ENCODE measurements at places on chromosomes 16 and 17.

DNA sequence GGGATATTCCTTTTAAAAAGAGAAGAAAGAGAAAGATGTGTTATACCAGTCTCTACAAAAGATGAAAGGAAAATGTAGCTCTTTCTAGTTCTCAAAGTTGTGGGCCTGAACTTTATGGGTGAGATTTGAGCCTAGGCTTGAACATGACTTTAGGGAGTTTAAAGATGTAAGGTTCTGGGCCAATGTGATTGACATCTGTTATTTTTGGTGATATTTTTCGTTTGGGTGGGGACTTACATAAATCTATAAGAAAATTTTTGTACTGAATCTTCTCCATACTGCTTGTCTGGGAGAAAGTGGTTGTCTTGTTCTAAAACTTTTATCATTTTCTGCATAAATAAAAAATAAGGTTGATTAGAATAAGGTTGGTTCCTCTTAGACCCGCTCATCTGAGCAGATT lies 4.8 kb downstream of the PRKCA start:
- no peak for DNase-seq

GRCh38 chr17:55872374-55872773 lies 121.5 kb downstream of the PCTP start:
- no peak for DNase-seq

DNA sequence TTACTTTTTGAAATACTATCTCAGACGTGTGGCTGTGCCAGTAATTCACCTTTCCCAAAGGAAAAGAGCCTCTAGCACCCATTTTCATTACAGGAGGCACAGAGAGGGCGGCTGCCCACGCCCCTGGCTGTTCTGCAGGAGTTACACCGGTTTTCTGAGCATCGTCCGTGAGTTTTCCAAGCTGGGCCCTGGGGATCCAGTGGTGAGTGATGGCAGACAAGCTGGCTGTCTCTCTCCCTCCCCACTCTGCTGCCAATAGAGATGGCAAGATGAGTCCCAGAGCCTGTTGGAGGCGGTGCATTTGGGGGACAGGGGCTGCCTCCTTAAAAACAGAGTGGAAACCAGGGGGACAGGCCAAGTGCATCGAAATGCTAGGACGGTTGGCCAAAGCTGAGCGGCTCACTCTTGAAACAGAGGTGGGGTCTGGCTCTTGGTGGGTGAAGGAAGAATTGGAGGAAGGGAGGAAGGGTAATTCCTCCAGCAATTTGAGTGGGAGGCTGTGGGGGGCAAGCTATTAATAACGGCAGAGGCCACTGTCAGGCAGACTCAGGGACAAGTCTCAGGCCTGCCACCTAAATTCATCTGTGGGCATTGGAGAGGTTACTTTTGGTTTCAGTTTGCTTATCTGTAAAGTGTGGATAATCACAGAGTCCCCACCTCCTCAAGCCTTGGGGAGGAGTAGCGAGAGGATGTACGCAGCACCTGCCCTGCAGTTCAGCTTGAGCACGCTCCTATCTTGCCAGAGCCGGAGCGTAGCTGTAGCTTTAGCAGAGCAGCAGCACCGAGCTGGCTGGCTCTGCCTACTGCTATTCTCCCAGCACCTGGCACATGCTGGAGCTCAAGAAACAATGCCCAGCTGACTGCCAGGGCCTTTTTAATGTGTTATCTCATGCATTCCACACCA lies 7.5 kb upstream of the NOS2 start:
- peak; percentile 32 for DNase-seq

GRCh38 chr16:30996985-30997724 lies 12.1 kb downstream of the HSD3B7 start:
- DNase-seq = peak; percentile 78

DNA sequence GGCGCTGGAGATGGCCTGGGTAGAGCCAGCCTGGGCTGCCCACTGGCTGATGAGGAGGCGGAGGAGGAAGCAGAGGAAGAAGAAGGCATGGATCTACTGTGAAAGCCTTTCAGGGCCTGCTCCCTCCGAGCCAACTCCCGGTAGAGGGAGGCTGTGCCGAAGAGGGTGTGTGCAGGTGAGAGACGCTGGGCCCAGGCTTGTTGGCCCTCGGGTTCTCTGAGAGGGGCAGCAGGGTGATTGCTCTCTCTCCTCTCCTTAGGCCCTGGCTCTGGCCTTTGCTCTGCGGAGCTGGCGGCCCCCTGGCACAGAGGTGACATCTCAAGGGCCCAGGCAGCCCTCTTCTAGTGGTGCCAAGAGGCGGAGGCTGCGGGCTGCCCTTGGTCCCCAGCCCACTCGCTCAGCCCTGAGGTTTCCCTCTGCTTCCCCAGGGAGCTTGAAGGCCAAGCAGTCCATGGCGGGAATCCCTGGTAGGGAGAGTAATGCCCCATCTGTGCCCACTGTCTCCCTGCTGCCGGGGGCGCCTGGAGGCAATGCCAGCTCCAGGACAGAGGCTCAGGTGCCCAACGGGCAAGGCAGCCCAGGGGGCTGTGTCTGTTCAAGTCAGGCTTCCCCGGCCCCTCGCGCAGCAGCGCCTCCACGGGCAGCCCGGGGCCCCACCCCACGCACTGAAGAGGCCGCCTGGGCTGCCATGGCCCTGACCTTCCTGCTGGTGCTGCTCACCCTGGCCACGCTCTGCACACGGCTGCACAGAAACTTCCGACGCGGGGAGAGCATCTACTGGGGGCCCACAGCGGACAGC lies 3.6 kb downstream of the TP53I13 start:
- DNase-seq = no peak

GRCh38 chr16:72788269-72788809 lies 259.6 kb downstream of the ZFHX3 start:
- DNase-seq = no peak

DNA sequence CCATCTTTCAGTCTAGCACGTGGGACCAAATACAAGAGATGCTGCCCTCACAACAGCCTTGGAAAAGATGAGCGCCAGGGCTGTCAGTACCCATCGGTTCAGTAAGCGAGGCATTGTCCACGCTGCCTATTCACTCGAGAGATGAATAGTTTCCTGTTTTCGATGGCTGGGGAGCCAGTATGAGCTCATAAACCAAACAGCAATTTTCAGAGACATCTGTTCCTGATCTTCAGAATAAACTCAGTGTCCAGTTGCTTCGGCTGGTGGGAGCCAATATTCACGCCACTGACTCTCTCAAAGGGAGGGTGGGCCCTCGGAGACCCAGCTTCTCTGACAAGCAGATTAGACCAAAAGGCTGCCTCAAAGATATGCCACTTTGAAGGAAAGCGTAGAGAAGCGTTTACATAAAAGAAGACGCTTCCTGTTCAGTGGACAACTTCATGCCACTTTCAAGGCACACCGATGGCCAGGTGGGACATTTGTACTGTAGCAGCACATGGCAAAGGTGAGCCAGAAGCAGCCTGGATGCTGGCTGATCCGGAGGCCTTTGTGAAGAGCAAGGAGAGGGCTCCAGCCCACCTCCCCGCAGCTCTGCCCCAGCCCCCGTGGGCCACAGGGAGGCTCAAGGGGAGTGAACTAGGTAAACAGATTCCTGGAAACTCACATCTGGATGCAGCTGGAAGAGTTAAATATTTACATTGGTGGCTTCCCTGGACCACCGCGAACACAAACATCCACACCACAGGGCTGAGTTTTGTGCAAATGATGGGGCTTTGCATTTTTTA lies 6.0 kb downstream of the TIMM22 start:
- DNase-seq = no peak

GRCh38 chr16:30858111-30858495 lies 35.8 kb downstream of the BCL7C start:
- no peak for DNase-seq

DNA sequence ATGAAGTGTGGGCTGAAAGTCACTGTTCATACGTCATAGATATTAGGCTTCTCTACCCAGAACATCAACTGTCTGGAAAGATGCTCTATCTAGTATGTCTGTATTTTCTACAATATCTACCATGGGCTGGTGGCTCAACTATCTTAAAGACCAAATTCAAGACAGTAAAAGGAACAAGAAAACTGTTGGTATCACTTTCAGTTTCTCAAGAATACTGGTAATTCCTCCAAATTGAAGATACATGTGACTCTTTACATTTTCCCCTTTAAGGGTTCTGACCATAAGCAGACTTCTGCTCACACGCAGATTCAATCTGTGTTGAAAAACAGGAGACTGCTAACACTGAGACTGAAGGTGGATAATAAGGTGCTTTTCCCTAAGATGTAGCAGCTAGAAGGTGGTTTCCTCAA lies 24.2 kb downstream of the XPO6 start:
- DNase-seq = no peak

DNA sequence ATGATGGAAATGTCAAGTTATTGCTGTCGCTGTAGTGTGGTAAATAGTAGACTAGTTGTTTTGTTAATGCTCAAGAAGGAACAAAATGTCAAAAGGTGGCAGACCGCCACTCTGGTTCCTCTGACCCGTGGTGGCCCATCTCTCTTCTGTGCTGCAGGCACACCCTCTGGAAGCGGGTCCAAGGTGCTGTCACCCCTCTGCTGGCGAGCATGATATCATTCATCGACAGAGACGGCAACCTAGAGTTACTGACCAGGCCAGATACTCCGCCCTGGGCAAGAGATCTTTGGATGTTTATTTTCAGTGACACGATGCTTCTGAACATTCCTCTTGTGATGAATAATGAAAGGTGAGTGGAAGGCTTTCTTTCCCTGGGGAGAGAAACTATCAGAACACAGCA lies 56.8 kb upstream of the ENDOV start:
- DNase-seq = no peak

GRCh38 chr16:29663016-29663806 lies at the start of gene SPN:
SPN (plus strand) TSS chr16:29663247; CDS start chr16:29663729, 482 bp downstream.
- peak; percentile 15 for DNase-seq

GRCh38 chr16:87420026-87421002 lies 28.2 kb downstream of the MAP1LC3B start:
- no peak for DNase-seq

DNA sequence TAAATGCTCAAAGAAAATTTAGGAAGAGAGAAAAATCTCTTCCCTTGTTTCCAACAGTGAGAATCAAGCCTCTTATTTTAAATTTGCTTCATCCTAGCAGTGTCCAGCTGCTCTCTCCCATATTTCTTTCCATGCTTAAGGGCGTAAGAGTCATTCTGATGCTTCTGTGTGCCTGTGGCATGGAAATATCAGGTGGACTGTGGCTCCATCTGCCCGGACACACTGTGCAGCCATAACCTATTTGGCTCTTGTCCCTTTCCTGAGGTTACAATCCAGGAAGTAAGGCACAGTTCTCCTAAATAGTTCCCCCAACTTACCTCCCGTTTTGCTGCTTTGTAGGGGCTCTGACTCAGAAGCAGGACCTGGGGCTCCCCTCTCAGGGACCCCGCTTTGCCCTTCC lies 6.3 kb upstream of the KRT222 start:
- no peak for DNase-seq

GRCh38 chr16:2088759-2089358 lies 41.1 kb downstream of the TSC2 start:
- no peak for DNase-seq

- DNase-seq = no peak
Observed at GRCh38 chr17:31321966-31322365, 544 bp upstream of the EVI2A start.

DNA sequence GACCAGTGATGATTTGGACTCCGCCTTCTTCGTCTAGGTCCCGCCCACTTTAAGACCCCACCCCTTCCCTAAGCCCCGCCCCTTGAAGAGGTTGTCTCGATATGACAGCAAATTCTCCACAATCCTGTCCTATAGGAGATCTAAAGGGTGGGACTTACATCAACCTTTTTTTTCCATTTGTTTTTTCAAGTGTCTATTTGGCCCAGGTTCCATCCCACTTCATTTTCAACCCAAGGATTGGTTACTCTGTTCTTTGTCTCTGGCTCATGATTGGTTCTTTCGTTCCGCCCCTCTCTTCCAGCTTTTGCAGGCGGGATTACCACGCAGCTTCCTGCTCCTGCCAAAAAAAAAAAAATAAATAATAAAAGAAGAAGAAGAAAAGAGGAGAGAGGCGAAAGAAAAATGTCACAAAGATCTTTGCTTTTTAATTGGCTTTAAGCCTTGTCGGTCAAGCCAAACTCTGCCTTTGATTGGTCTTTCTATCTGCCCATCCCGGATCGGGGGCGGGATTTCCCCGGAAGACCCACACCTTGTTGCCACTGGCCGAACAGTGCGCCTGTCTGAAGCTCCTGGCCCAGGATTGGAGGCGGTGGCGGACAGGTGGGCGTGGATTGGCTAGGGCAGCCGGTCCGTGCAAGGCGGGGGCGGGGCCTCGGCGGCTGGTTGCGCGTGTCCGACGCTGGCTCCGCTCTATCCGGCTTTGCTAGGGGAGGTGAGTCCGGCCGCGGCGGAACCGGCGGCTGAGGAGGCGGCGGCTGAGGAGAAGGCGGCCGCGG lies 1.2 kb upstream of the NLK start:
- peak; percentile 99 for DNase-seq

GRCh38 chr17:69043098-69043734 lies 17.5 kb downstream of the ABCA9 start:
- DNase-seq = no peak

DNA sequence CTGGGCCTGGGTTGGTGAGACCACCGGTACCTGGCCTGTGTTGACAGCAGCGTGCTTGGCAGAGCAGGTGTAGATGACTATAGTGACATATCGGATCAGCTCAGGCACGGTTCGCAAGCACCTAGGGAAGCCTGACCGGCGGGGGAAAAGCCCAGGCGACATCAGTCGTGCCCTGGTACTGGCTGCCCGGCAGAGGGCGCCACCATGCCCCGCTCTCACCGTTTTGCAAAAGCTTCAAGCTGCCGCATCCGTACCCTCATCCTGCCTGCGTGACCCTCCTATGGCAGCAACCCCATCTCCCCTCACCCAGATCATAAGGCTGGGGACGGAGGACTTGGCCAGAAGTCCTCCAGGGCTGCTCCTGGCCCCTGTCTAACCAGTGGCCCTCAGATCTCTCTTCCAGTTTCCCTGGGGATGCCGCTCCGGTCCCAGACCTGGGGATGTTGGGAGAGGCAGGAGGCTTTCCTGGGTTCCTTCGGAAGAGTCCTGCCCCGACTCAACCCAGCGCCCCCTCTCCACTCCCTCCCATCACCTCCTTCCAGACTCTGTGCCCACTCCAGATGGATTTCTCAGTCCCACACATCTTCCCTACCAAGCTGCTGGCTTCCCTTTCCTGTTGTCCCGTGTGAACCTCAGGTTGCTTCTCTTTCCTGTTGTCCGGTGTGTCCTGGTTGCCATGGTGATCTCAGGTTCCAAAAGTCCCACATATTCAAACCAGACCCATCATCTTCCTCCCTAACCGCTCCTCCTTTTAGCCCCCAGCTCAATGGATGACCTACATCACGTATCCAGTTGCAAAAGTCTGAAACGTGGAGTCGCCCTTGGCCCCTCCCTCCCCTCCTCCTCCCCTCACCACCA lies 13.7 kb downstream of the ALOX12B start:
- peak; percentile 80 for DNase-seq
